ENCODE measurements at places on chromosomes 13 and 19.
A peak's percentile ranks its signal among the peaks of the same experiment; 100 is the strongest.

GRCh38 chr13:31011901-31012654, 79.6 kb downstream of the TEX26 start:
- no peak for DNase-seq

DNA sequence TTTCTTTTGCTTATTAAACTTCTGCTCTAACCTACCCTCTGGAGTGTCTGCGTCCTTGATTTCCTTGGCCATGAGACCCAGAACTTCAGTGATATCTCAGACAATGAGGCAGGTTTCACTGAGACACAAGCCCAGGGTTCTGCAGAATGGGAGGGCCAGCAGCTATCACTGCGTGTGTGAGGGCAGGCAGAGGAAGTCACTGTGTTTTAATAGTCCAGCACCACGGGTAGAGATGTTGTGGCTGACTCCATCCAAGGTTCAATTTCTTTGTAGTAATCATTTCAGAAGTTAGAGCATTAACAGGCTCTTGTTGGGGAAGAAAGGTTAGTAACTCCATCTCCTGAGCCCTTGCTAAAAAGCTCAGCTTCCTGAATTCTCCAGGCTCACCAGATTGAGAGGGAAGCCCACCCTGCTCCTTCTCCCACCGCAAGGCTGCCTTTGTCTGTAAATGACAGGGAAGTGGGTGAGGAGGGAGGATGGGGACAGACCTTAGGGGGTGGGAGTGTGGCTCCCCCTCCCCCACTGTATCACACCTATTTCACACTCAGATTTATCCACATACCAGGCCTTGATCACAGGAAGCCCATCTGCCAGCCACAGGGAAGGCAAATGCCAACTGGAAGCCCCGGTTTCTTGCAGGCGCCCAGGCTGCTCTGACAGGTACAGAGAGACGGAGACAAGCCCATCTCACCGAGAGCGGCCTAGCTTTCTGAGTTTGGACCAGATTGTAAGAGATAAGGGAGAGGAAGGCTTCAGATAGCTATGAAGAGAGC, 2.1 kb downstream of the C19orf12 start:
- no peak for DNase-seq

- peak; percentile 35 for DNase-seq
Measured at GRCh38 chr19:3708207-3708931, at the start of gene TJP3. TJP3 (plus strand) TSS chr19:3708384; CDS start chr19:3728433, 20,049 bp downstream.

DNA sequence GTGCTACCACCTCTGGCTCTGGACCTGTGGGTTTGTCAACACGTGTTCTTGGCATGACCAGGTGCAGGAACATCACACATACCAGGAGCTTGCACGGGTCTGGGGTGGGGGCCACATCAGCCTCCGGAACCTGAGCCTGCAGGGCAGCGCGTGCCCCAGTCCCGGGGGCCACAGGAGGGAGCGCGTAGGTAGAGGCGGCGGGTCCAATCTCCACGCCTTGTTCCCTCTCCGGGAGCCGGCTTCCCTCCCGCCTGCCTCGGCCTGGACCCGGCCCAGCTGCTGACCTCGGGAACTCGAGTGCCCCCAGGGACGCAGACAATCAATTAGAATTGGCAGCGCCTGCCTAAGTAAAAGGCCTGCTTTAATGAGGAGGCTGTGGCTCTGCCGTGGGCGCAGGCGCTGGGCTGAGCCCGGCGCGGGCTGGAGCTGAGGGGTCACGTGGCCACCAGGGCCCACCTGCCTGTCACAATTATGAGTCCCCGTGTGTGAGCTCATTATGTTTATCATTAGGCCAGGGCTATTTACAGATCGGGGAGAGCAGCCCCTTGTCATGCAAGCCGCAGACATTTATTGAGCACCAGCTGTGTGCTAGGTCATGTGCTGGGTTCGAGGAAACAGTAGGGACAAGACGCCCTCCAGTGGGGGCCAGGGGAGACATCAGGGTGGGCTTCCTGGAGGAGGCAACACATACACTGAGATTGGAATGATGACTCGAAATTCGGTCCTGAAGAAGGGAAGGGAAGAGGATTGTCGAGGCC, 32.2 kb upstream of the TNFAIP8L1 start:
- peak; percentile 89 for DNase-seq

DNA sequence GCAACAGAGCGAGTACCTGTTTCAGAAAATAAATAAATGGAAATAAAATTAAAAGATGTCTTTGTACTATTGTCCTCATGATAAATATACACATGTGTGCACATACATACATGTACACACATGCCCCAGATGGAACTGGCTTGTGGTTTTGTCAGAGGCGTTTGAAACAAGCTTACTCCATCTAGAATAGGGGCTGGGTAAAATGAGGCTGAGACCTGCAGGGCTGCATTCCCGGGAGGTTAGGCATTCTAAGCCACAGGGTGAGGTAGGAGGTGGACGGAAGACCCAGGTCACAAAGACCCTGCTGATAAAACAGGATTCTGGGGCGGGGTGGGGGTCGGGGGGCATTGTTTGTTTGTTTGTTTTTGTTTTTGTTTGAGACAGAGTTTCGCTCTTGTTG, 8.1 kb upstream of the SIN3B start:
- no peak for DNase-seq

GRCh38 chr19:7524523-7524922, 2.1 kb downstream of the MCOLN1 start:
- no peak for DNase-seq

DNA sequence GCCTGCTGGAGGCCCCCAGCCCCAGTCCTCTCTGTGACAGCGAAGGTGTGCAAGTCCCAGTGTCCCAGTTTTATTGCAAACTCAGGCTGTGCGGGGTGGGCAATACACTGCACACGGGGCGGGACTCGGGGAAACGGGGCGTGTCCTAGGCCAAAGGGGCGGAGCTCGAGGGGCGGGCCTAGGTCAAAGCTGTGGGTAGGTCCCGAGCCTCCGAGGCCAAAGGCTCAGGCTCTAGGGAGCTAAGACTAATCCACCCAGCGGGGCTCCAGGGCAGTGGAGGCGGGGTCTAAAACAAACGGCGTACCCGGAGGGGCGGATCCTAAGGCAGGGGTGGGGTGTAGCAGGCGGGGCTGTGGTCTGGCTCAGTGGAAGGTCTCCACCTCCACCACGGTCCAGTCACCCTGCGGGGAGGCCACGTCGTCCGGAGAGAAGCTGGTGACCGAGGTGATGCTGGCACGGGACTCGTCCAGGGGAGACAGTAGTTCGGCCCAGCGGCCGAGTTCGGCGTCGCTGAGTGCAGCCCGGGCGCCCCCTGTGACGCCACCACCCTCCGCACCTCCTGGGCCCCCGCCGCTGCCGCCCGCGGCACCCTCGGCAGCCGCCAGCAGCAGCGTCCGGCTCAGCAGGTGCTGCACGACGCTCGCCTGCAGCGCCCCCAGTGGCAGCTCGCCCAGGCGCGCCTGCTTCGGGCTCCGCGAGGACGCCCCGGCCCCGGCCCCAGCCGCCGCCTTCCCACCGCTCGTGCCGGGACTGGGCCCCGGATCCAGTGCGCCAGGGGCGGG, 5.3 kb downstream of the PRR36 start:
- peak; percentile 61 for DNase-seq

- DNase-seq, result no peak
Measured at GRCh38 chr13:74217811-74218210, 83.6 kb upstream of the KLF12 start.

DNA sequence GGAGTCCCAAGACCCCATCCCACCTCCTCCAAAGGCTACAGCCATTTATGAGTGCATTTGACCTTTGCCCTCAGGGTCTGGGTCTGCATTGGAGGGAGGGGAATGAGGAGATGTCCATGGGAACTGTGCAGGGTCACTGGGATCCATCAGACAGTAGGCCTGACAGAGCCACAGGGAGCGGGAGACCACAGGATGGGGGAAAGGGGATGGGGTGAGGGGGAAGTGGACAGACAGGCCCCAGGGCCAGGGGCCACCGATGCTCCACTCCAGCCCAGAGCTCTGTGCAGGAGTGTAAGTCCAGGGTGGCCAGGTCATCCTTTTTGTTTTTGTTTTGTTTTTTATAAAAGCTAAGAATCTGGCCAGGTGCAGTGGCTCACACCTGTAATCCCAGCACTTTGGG, 82.5 kb downstream of the CHST8 start:
- DNase-seq, result peak; percentile 16

GRCh38 chr19:4233282-4233853, 4.0 kb downstream of the EBI3 start:
- DNase-seq, result peak; percentile 84

DNA sequence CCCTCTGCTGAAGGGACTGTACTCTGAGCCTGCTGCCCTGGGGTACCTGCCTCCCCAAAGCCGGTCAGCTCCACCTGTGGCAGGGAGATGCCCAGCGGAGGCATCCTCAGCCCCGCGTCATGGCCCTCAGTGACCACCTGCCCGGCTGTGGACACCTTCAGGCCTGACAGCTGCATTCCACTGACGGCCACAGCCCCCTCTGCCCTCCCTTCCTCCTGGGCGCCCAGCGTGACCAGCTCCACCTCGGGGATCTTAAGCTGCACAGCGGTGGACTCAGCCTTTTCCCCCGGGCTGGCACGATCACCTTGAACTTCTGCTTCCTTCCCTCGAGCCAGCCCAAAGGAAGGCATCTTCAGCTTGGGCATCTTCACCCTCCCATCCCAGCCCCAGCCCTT, 4.8 kb upstream of the HIPK4 start:
- no peak for DNase-seq

DNA sequence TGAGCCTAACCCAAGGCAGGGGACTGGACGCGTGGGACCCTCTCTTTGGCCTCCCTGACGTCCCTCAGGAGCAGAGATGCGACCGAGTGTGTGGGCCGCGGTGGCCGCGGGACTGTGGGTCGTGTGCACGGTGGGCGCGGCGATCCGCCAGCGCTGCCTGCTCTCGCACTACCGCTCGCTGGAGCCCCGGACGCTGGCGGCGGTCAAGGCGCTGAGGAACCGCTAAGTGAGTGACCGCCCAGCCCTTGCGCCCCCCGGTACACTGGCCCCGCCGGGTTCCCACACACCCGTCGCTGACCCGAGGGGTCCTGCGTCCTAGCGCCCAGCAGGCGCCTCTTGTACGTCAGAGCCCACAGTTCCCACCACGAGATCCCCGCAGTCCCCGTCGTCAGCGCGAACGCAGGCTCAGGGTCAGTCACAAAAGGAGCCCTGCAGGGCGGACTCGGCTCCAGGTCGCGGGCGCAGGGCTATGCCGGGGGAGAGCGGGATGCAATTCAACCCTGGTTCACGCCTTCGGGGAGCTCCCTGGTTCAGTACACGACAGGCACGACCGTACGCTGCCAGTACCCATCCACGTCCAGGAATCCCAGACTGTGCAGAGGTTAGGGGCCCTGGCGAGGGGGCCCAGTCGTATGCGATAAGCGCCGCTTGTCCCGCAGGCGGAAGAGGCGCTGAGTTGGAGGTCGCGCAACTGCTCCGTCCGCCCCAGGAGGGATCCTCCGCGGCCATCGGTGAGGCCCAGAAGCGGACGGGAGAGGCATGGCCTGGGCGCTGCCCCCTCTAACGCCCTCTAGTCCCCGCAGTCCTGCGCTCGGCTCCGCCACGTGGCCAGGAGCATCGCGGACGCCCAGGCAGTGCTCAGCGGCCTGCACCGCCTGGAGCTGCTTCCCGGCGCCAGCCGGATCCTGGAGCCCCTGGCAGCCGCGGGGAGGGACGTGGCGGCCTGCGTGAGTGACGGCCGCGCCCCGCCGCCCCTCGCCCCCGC, 3.6 kb upstream of the IFNL2 start:
- no peak for DNase-seq

DNA sequence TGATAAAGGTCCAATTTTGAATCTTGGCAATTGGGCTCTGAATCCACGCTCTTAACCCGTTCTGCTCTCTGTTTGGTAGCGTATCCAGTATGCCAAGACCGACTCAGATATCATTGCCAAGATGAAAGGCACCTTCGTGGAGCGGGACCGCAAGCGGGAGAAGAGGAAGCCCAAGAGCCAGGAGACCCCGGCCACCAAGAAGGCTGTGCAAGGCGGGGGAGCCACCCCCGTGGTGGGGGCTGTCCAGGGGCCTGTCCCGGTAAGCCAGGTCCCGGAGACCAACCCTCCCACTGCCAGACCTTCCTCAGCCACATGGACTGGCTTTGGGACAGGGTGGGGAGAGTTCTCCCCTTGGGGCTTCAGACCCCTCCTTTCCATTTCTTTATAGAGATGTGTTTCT, 8.3 kb downstream of the SNRPA start:
- DNase-seq, result no peak

GRCh38 chr19:42200116-42200715, 17.3 kb downstream of the DEDD2 start:
- DNase-seq, result no peak

DNA sequence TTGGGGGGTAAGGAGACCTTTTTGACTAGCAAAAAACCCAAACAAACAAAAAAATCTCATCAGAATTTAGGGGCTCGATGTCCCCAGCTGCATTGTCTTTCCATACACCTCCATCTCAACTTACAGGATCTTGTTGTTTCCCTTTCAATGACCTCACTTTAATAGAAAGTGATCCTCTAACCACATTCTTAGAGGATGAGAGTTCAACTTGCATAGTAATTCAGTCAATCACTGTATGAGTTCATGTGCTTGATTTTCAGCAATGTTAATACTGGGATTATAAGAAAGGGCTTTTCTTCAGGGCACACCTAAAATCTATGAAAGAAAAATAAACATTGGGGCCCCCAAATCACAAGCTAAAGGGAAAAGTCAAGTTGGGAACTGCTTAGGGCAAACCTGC, 1512.0 kb downstream of the SLITRK1 start:
- DNase-seq, result no peak

GRCh38 chr13:88153353-88153752, 482.2 kb downstream of the SLITRK5 start:
- no peak for DNase-seq

- no peak for DNase-seq
Measured at GRCh38 chr13:20057963-20058362, 99.4 kb downstream of the ZMYM2 start.

- peak; percentile 49 for DNase-seq
Measured at GRCh38 chr19:11813703-11814028, 407 bp upstream of the ZNF440 start.

DNA sequence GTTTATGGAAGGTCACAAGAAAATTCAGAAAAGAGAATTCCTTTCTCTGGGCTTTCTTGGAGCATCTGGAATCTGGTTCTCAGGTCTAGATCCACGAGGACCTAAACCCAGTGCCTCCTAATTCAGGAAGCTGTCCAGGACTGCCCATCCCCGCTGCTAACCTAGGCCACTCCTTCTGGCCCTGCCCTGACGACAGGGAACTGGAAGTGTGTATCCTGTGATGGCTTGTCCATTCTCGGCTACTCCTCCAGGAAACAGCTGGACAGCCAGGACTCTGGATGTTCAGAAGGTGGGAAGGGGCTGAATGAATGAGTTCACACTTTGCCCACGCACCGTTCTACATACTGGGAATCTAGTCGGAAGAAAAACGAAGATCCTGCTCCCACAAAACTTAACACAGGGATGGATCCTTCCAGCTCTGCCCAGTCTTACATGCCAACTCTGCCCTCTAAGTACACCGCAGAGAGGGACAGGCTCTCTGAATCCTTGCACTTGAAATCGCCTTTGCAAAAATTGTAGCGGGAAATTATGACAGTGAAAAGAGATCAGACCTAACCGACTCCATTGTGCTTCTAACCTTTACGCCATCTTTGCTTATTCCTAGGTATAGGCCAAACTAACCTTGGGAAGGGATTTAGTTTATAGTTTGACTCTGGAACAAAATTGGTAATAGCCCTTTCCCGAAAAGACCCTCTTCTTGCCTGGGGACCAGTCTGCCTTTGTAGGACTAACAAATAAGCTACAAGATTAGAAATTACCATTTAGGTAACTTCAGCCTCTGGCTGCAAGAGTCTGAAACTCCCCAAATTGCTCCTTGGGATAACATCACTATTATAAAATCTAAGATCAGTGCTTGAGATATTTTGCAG, 1.8 kb downstream of the LSM4 start:
- no peak for DNase-seq
